ENCODE measurements at places on chromosomes 7 and 10.

DNA sequence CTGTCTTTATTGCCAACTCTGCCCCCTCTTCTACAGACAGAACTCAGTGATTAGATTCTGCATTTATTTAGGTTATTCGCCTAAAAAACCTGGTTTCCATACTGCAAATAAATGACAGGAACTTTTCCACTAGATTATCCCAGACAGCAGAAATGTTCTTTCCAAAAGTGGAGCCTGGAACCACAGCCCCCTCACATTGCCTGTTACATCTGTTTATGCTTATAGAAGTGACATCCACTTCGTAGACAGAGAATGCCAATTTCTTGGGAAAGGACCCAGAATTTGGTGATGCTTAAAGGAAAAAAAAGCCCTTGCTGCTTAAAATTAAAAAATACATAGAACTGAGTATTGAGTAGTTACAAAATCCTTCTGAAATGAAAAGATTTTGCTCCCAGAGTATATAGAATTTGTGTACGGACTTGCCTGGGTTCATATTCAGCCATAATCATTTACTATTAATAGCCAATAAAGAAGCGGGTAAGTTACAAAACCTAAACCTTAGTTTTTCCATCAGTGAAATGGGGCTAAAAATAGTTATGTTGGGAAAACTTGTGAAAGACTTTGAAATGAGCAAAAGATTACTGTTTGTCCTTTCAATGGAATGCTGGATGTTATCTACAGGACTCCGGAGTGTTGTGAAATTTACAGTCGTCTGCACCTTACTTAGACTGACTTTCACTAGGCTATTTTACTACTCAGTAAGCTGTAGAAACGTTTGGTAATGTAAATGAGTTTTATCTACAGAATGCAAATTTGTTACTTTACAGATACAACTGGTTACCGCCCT lies 1.1 kb upstream of the PPP1R9A start:
- no peak for DNase-seq

GRCh38 chr7:32500922-32501341 lies 5.6 kb downstream of the AVL9 start:
- DNase-seq, result no peak

GRCh38 chr7:15886626-15887025 lies 200.1 kb upstream of the MEOX2 start:
- DNase-seq, result no peak

GRCh38 chr7:95298091-95298490 lies 26.2 kb downstream of the PON1 start:
- no peak for DNase-seq

GRCh38 chr10:99619090-99619800 lies 994 bp downstream of the SLC25A28 start:
- no peak for DNase-seq

- DNase-seq, result no peak
Observed at GRCh38 chr10:72483471-72483870, 128.8 kb upstream of the DNAJB12 start.

Measured in NCI-H2171 treated with DMSO at 0.1 percent for 48 hours (cell line).